ENCODE measurements at places on chromosomes 5 and 9.

GRCh38 chr5:140358738-140359310, 1.2 kb upstream of the SLC4A9 start:
- no peak for DNase-seq

GRCh38 chr9:136949239-136949816, 2.7 kb upstream of the LCN12 start:
- DNase-seq = no peak

DNA sequence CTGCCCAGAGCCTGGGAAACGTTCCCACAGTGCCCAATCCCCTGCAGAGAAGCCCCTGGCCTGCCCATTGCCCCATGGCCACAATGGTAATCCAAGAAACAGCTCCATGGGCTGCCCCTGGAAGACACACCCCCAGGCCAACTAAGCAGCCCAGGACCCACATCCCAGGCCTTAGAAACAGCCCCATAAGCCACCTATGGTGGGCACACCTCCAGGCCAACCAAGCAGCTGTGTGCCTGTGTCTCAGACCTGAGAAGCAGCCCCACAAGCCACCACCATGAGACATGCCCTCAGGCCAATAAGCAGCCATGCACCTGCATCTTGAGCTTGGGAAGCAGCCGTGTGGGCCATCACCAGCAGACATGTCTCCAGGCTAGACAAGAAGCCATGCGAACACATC, 52.9 kb upstream of the SSBP2 start:
- no peak for DNase-seq

- no peak for DNase-seq
Measured at GRCh38 chr9:108316630-108317029, 539.2 kb downstream of the ACTL7B start.

Measured in activated T-helper 1 cell treated with Interleukin-2 at 50 U/mL for 16 hours (primary cell).